RWPE2 (cell line): ENCODE measurements at places on chromosomes 5 and 9.

DNA sequence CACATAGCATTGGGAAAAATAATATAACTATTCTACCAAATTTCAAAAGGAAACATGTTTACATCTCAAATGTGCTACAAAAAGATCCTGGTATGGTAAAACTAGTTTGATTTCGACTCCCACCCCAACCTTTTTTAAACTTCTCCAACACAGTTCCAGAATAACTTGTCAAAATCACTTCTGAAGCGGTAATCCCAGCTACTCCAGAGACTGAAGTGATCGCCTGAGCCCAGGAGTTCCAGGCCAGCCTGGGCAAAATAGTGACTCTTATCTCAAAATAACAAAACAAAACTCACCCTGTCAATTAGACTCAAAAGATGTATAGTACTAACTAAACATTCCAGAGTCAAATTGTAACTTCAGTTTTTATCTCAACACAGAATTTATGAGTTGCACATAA, 71.3 kb upstream of the RNF38 start:
- DNase-seq, result no peak

- no peak for DNase-seq
These were observed 59.0 kb upstream of the KLF4 start for GRCh38 chr9:107548298-107549142.

DNA sequence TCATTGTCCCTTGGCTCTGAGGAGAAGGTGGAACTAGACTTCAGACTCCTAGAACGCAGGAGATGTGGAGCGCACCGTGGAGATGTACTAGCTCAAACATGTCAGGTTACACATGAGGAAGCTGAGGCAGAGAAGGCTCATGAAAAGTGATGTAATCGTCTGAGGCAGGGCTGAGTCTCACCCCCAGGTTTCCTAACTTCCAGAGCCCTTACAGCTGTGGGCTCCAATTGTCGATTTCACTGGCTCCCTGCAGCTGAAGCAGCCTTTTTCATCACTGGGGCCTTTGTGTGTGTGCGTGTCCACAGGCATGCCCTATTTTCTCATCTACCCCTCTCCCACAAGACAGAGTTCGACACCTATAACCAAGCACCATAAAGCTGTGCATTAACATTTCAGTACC, 370.6 kb downstream of the NTRK2 start:
- DNase-seq, result no peak

DNA sequence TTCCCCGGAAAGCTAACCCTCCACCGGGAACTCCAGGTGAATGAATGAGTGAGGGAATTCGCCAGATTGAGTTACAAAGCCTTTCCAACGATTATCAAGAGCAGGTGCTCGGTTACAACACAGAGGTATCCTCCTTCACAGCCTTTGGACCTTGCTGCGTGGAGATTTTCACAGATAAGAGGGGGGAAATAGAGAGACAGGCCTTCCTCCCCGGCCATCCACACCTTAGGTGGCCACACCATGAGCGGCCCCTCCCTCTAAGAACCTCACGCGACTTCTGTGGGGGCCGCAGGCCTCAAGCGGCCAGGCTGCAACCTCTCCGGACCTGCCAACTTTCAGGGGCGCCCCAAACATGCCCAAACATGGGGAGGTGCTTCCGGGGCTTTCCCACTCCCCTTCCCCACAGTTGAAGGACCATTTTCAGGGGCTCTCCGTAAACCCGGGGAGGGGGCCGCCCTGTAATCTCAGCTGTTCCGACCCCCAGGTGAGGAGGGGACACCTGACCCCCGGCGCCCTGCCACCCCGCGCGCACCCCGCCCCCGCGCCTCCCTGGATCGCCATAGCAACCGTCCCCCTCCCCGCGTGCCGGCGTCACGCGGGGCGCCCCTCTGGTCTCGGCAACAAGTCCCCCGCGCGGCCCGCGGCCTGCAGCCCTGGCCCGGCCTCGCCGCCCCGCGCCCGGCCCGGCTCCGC, 603 bp downstream of the DENND1A start:
- no peak for DNase-seq

DNA sequence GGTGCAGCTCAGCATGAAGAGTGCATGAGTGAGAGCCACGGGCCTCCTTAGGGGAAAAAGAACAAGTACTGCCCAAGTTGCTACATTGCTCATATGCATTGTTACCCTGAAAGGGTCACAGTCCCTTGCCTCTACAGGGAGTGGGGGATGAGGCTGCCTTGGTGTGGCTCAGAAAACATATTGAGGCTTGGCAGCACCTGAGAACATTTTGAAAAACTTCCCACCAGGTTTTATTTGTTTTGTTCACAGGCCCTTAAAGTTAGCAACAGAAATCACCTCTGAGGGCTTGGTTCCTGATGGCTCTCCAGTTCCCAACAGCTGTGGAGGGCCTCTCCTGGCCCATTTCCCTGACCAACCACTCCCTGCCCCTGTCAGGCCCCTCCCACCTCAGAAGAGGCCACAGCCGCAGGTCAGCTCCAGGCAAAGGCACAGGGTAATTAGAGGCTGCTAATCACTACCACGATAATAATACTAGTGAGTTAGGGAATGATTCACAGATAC, 90.7 kb upstream of the ADRA1B start:
- no peak for DNase-seq

- DNase-seq, result no peak
These were observed 173.8 kb upstream of the PITX1 start for GRCh38 chr5:135207866-135208265.

DNA sequence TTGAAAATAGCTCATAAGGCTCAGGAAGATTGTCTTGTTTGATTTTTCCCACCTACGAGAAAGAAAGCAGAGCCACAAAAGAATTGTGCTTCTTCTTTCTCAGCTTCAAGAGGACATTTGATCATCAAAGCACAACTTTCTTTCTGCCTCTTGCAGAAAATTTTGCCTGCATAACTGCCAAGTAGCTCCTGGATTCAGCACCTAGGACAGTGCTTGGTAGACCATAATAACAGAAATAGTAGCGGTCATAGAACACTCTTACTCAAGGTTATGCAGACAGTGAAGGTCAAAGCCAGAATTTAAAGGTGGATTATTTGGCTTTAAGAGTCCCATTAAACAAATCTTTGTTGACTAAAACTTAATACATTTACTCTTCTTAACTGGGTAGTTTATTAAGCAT, 594.7 kb upstream of the CCNG1 start:
- no peak for DNase-seq

- no peak for DNase-seq
These were observed 10.7 kb downstream of the PRUNE2 start for GRCh38 chr9:76895186-76895585.

- no peak for DNase-seq
These were observed 611.8 kb downstream of the BNC2 start for GRCh38 chr9:16258708-16259107.
